ENCODE measurements at places on chromosomes 5 and 9.

DNA sequence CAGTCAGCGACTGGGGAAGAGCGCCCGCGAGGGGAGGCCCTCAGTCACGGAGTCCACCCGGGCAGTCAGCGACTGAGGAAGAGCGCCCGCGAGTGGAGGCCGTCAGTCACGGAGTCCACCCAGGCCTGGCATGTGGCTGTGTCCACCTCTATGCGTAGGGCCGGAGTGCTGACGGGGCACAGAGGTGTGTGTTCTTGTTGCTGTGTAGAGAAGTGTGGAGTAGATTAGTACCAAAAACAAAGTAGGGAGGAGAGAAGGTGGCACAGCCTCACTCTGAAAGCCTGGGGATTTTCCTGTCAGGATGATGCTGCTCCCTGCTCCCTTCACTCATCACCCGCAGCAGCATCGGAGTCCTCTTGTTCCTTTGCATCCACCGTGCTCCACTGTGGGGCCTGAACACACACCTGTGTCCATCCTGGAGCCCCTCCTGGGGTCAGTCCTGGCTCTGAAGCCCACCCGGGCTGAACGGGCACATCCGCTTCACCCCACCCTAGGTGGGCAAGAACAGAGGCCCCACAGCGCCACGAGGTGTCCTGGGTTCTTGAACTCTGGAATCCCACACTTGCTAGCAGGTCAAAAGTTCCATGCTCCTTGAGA is 37.9 kb downstream of the AHRR start:
- DNase-seq: no peak

DNA sequence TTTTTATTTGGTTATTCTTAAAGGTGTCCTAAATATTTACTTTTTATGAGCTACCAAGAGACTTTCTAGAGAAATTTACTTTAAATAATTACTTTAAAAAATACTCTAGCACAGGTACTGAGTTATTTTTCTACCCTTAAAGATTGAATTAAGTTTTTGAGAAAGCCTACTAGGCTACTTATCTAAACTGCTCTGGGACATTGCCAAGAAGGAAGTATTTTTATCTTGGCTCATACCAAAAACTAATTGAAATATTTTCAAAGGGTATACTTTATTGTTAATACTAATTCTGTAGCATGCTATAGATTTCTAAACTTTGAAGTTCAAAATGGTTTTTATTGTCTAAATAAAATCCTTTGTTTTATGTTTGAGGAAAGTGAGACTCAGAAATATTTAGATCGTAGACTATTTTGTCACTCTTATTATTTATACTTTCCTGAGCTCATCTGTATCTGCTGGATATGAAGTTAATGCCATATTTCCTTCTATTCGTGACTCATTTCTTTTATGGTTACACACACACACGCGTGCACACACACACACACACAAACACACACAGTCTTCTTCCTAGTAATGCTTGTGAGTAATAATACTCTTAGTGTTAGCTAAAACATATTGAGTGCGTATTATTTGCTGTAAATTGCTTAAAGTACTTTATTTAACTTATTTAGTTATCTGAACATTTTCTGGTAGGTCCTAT is 89.5 kb downstream of the MAN2A1 start:
- DNase-seq: no peak

DNA sequence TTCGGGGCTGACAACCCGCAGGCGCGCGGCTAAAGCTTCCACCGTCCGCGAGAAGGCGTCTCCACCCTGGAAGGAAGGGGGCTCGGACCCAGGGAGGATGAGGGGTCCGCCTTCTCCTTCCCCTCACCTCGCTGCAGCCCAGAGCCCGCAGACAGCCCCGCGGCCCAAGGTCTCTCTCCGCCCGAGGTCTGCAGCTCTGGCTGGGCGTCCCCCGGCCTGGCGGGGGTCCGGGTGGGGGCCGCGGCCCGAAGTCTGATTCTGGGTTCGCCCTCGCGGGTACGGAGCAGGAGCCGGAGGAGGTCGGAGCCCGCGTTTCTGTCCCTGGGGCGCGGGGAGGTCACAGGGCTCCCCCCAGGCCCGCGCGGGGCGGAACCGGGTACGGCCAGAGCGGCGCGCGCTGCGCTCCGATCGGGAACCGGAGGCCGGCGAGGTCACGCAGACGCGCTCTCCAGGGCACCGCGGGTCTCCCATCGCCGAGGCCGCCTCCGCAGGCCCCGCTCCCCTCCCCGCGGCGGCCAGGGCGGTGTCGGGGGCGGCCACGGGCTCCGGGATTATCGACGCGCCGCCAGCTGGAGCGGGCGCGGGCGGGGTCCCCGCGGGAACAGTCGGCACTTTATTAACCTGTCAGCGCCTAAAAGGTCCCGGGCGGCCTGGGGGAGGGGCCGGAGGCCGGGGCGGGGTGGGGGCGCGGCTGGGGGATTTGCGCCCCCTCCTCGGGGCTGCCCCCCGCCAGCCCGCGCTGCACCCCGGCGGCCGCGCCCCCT is 11.6 kb downstream of the LHX3 start:
- no peak for DNase-seq

DNA sequence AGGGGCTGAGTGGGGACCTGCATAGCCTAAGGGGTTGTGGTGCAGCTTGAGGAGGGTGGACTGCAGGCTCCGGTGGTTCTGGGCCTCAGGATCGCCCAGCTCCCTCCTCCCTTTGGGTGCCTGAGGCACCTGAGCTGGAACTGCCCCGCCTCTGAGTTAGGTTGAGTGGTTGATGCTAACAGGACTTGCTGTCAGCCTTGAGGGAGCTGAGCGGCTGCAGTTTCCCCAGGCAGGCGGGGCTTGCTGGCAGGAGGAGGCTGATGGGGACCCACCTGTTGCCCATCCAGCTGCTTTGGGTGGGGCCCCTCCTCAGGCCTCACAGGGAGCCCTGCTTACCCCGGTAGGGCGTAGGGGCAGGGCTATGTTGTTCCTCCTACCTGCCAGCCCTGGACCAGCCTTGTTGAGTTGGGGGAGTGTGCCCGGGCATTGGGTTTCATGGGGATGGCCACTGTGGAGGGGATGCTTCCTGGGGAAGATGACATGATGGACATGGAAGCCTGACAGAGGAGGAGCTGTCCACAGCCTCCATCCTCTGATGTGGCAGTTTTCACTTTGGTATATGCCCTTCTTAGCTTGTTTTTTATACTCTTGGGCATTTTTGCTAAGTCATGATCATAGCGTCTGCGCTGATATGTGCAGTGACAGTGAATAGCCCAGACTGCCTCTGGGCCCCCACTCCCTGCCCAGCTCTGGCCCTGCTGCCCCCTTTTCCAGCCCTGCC is 14.3 kb downstream of the WNK2 start:
- peak; percentile 42 for DNase-seq

- DNase-seq: no peak
These were observed 51.0 kb upstream of the SUSD1 start for GRCh38 chr9:112226091-112226490.

GRCh38 chr5:179553875-179554274 is 3.5 kb downstream of the RUFY1 start:
- DNase-seq: no peak

DNA sequence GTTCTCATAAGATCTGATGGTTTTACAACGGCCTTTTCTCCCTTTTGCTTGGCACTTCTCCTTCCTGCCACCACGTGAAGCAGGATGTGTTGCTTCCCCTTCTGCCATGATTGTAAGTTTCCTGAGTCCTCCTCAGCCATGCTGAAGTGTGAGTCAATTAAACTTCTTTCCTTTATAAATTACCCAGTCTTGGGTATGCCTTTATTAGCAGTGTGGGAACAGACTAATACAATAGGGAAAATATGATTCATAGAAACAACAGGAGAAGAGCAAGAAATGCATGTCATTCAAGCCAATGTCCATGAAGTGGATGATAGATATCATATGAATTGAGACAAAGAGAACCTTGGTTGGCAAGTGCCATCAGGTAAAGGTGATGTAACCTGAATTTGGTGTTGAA is 128.3 kb upstream of the HAPLN1 start:
- no peak for DNase-seq

DNA sequence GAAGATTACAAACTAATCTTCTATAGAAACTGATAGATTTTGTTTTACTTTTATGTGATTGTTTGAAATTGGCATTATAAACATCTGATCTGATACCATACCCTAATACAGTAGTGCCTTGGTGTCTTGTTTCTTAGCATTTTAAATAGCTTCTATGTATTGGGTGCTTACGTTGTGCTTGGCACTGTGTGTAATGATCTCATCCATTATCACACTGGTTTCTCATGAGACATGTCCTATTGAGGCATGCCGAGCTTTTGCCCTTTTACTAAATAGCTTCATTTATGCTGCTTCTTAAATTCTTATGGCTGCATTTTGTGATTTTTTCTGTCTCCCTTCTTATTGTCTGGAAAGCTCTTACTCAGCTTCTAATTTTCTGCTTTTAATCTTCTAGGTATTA is 48.2 kb upstream of the TLR4 start:
- no peak for DNase-seq

DNA sequence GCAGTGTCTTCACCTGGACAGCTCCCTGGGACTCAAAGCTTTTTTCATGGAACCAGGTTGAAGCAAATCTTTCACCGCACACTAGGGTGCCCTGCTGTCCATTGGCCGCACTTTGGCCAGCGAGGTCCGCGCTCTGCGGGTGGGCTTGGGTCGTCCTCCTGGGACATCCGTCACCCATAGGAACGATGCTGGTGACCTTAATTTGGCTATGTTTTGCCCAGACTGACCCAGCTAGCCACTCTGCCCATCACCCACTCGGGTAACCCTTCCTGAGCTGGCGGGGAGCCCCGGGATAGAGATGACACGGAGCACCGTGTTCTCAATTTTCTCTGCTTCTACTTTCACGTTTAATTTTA is 25.9 kb downstream of the ZDHHC11B start:
- no peak for DNase-seq

DNA sequence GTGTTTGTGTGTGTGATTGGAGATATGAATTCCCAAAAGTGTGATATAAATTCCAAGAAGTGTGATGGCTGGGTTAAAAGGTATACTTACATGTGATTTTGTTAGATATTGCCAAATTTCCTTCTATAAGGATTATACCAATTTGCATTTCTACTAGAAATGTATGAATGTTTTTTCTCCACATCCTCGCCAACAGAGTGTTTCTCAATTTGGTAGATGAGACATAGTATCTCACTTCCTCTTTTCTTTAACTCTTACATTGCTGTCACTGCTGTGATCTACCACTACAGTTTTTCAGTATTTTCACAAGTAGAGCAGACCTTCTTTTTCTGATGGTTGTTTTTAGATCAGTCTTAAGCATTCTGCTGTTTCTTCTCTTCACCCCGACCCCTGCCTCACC is 111.3 kb downstream of the FER start:
- DNase-seq: no peak

DNA sequence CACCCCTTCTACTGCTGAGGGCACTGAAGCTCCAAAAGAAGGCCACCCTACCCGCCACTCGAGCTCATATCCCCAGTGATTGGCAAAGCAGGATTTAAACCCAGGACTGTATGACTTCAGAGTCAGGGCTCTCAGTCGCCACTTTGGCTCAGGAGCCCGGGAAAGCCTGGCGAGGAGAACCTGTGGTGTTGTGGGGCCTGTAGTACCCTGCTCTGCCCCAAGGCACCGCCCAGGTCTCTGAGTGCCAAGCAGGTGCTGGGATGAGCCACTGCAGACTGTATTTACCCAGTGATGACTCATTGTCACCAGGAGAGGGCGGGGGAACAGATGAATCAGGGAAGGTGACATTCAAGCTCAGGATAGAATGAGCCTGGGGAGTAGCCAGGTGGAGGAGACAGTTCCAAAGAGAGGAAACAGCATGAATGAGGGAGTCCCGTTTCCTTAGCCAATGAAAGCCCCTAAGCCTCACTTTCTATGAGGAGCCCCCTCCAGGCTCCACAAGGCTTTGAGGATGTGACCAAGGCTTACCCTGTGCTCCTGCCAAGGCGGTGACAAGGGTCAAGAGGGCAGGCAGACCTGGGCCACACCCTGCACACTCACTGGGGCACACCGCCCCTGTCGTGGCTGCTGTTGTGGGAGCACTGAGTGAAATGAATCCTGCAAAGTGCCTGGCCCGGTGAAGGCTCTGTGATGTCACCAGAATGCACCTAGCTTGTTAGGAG is 17.8 kb upstream of the DPM2 start:
- DNase-seq: peak; percentile 98

DNA sequence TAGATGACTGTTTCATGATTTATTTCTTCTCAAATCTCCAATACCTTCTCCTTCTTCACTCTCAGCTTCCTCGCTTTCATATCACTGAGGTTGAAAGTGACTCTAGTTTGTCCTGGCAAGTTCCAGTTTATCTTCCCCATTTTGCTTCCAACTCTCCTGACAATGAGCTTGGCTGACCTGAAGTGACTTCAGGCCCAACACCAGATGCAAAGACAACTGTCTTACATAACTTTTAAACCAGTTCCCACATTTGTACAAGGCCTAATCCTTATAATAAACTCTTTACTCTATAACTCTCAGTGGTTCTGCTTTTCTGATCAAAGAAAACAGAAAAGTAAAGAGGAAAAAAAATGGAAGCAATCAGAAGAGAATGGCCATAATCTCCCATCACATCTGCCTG is 22.0 kb downstream of the GNG10 start:
- no peak for DNase-seq

GRCh38 chr5:84474126-84474525 is 89.4 kb upstream of the EDIL3 start:
- no peak for DNase-seq

Measured in NCI-H345 (cell line).